Neuronal stem cell (in vitro differentiated cells): ENCODE measurements at places on chromosomes 3 and 15.

DNA sequence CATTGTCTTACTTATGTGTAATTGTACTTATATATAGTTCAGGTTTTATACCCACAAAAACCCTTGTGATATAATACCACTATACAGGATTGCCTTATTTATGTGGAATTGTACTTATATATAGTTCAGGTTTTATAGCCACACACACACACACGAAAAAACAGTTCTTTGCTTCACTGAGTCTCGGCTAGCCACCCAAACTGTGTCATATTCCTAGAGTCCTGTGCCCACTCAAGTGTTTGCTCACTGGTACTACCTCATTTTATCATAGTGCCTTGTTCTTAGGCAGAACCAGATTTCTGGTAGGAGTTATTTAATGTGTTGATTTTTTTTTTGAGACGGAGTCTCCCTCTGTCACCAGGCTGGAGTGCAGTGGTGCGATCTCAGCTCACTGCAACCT is 12.5 kb downstream of the RASA2 start:
- DNase-seq = no peak

- DNase-seq = peak; percentile 59
Measured at GRCh38 chr3:182725372-182726251, 67.7 kb upstream of the ATP11B start.

GRCh38 chr15:63605816-63606215 is 8.6 kb downstream of the FBXL22 start:
- no peak for DNase-seq

DNA sequence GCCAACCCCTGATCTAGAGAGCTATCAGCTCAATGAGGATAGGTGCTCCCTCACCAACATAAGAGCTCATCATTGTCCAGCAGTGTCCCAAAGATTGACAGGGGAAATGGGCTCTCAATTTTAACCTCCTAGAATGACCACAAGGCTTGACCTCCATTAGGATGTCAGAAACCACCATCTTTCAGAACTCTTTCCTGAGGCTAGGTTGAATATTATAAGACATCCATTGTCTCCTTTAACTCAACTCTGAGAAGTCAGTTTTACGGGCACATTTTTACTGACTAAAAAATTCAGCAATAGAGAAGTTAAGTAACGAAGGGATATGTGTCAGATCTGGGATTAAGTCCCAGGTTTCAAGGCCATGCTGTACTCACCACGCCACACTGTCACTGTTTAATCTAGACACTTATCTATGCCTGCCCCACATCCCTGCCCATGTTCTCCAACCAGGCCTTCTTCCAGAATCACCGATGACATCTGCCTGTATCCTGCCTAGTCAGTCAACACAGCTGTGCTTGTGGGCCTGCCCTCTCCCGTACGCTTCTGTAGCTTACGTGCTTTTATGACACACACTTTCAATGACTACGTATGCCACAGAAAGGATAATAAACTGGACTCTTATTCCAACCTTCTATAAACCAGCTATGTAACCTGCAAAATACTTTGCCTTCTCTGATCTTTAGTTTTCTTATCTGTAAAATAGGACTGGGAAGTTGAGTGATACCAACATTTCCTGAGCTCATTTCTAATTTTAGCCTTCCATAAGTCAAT is 17.1 kb upstream of the MUC13 start:
- no peak for DNase-seq

- DNase-seq = no peak
Measured at GRCh38 chr3:64316971-64317370, 91.7 kb upstream of the PRICKLE2 start.
